Hematopoietic multipotent progenitor cell treated with erythropoietin and hydrocortisone succinate and interleukin-3 and kit ligand, for 15 days (in vitro differentiated cells): ENCODE measurements at places on chromosomes 6 and 20.

- no peak for DNase-seq
Measured at GRCh38 chr6:11008821-11009220, 35.3 kb downstream of the ELOVL2 start.

- DNase-seq, result no peak
Measured at GRCh38 chr20:21615617-21616080, 89.8 kb upstream of the PAX1 start.

DNA sequence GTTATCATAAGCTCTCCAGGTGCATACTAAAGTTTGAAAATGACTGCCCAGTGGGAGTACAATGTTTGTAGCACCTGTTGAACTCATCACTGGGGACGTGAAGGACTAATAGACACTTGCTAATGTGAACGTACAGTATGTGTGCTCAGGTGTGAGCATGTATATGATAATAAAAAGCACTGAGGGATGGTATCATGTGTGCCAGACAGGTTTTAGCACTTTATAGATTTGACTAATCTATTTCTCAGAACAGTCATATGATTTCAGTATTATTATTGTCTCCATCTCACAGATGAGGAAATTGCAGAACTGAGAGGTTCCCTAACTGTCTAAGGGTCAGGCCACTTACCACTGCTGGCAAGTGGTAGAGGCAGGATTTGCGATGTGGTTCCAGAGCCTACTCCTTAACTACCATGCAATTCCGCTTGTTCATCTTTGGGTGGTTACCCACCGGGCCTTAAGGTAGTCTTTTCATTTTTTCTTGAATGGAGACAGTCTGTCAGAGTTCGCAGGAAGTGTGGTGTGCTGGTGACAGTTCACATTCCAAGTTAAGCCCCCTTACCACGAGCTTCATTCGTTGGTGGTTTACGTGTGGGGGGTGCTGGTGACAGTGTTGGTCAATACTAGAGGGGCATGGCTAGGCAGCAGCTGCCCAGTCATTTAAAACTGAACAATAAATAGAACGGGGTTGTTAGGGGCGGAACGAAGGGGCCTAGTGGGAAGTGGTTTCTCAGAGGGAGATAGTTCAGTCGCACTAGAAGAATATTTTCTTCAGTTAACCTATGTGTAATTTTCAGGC lies 46.8 kb downstream of the RREB1 start:
- no peak for DNase-seq

DNA sequence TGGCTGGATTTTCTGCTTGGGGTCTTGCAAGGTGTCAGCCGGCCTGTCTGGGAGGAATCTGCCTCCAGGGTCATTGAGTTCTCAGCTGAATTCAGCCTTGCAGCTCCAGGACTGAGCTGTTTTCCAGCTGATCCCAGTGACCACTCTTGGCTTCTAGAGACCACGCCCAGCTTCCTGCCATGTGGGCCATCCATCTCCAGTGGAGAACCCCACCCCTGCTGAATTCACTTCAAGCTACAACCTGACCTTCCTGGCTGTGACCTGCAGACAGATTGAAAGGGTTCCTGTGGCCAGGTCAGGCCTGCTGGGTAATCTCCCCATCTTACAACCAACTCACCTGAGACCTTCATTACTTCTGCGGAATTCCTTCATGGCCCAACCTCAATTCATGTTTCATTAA lies 26.5 kb upstream of the SYNDIG1 start:
- DNase-seq, result no peak

GRCh38 chr6:42095776-42096541 lies 45.6 kb downstream of the TAF8 start:
- no peak for DNase-seq

DNA sequence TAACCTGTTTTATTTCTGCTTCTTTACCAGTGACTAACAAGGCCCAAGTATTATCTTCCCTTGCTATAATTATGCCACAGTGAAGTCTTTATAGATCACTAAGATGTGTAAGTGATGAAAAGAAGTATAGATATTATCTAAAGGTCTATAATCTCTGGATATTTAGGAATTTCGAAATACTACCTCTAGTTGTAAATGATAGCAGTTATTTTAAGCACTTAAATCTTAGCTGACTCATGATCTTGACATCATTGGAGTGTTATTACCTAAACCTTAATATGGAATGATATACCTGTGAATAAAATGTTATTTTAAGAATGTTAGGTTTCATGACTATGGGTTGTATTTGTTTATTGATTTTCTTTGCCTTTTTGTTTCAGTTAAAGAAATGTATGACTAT lies 31.5 kb downstream of the CDC40 start:
- no peak for DNase-seq

GRCh38 chr6:44221291-44221960 lies 2.0 kb upstream of the SLC29A1 start:
- peak; percentile 94 for DNase-seq
